ENCODE measurements at places on chromosomes 1 and 21. TPM values are rescaled to one million over a fixed set of nuclear protein-coding genes. Genes with fewer than 3 reads are reported as not detected.

- H3K27ac ChIP-seq = no peak overlapping the region
- peaks cover 3% of the 10 kb centered on the region for H3K36me3 ChIP-seq
- H3K27me3 ChIP-seq = peaks cover 8% of the 10 kb centered on the region
- H3K4me3 ChIP-seq = no peak overlapping the region
Measured at GRCh38 chr1:99763956-99764355, 2.5 kb downstream of the FRRS1 start.

DNA sequence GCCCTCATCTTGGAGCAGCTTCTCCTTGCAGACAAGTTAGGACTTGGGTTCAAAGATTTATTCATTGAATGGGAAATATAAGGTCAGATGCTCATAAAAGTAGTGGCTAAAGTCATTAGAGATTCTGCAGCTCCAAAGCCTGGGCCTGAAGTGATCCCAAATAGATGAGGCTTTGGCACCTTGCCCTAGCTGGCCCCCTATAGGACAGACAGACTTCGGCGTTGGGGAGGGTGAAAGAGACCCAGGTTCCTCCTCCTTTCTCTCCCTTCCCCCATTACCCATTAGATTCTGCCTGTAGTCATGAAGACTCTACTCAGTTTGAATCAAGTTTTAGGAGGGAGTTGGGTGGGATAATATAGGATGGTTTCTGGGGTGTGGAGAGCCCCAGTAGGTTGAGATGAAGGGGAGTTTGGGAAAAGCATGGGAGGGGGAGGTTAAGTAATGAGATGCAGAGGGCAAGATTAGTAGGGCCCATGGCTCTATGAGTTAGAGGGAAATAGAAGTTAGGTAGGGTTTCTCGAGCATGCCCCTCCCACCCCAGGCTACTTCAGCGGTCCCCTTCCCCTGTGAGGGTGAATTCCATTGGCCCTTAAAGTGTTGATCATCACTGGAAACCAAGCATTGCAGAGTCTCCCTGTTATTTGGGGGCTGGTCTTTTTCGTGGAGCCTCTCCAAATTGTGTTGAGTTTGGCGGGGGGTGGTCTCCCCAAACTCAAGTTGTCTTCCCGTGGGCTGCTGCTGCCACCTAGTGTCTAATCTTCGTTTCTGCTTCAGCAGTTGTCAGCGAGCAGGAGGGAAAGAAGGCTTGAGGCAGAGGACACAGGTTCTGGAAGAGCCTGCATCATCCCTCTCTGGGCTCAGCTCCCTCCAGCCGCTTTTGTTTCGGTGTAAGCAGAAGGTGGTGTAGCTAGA is 2.1 kb upstream of the AHDC1 start:
- DNase-seq = peak; percentile 73
- H3K27ac ChIP-seq = peak overlapping the region; percentile 82
- H3K36me3 ChIP-seq = no peaks in the 10 kb centered on the region
- no peaks in the 10 kb centered on the region for H3K27me3 ChIP-seq

- H3K4me3 ChIP-seq = no peak overlapping the region
- H3K4me1 ChIP-seq = no peaks in the 10 kb centered on the region
- DNase-seq = no peak
Measured at GRCh38 chr1:190258003-190258402, 219.7 kb downstream of the BRINP3 start.

- H3K27ac ChIP-seq = peak within 1 kb of the TSS; percentile 96
- H3K4me3 ChIP-seq = peak within 1 kb of the TSS; percentile 95
- peak; percentile 94 for DNase-seq
- no peaks in the 10 kb centered on the region for H3K27me3 ChIP-seq
Measured at GRCh38 chr1:86395751-86396497, at the start of gene ODF2L. ODF2L (minus strand) TSS chr1:86396323; CDS start chr1:86387027, 9,296 bp downstream.

DNA sequence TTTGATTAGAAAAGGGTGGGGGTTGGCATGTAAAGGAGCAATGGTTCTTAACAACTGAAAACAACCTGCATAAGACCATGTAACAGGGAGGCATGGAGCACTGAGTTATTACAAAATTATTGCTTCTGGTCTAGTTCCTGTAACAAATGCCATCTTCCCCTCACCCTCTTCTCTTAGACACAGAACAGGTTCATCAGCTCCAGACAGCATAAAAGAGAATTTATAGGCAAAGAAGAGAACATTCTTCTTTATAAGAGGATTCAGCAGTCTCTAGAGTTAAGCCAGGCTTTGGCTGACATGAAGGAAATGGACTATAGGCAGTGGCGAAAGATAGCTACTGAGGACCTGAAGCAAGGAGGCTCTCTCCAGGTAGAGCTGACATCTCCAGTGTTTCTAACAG is 38.9 kb downstream of the RGSL1 start:
- no peaks in the 10 kb centered on the region for H3K4me1 ChIP-seq
- no peak for DNase-seq
- no peak overlapping the region for H3K27ac ChIP-seq
- H3K4me3 ChIP-seq = no peak overlapping the region

- H3K27ac ChIP-seq = no peak overlapping the region
- H3K4me3 ChIP-seq = no peak overlapping the region
- peaks cover 20% of the 10 kb centered on the region for H3K4me1 ChIP-seq
- no peak for DNase-seq
- peaks cover 32% of the 10 kb centered on the region for H3K27me3 ChIP-seq
Measured at GRCh38 chr1:204288021-204288588, 71.6 kb downstream of the PLEKHA6 start.

DNA sequence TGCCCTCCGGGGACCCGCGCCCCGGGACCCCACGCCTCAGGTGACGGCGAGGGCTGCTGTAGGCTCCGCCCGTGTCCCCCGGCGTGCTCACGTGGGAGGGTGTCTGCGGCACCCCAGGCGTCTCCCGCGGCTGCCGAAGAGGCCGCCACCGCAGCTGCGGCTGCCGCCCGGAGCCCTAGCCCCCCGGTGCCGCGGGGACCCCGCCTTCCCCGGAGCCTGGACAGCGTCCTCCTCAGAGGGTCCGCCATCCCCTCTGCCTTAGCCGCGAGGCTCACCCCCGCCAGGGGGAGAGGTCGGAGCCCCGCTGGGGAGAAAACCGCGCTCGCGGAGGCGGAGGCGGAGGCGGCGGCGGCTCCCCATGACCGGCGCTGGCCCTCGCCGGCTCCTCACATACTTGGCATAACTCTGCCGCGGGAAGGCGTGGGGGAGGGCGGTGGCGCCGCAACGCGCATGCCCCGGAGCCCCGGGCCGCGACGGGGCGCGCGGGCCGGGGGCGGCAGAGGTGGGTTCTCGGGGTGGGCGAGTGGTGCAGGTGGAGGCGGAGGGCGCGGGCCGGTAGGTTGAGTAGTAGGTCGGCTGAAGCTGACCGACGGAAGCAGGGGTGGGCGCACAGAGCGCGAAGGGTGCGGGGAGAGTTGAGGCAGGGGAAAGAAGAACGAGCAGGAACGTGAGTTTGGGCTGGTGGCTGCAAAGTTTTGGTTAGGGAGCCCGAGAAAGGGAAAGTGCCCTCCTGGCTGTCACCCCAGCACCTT is 700 bp upstream of the SYDE2 start:
- H3K27me3 ChIP-seq = peaks cover 9% of the 10 kb centered on the region
- H3K4me1 ChIP-seq = peaks cover 25% of the 10 kb centered on the region
- H3K4me3 ChIP-seq = peak overlapping the region; percentile 87
- H3K36me3 ChIP-seq = peaks cover 2% of the 10 kb centered on the region
- DNase-seq = peak; percentile 68
- peak overlapping the region; percentile 93 for H3K27ac ChIP-seq

- peaks cover 24% of the 10 kb centered on the region for H3K27me3 ChIP-seq
- H3K4me3 ChIP-seq = no peak overlapping the region
- H3K27ac ChIP-seq = no peak overlapping the region
- DNase-seq = no peak
- peaks cover 24% of the 10 kb centered on the region for H3K4me1 ChIP-seq
- peaks cover 10% of the 10 kb centered on the region for H3K36me3 ChIP-seq
Measured at GRCh38 chr1:98385652-98386051, 275.9 kb upstream of the SNX7 start.

DNA sequence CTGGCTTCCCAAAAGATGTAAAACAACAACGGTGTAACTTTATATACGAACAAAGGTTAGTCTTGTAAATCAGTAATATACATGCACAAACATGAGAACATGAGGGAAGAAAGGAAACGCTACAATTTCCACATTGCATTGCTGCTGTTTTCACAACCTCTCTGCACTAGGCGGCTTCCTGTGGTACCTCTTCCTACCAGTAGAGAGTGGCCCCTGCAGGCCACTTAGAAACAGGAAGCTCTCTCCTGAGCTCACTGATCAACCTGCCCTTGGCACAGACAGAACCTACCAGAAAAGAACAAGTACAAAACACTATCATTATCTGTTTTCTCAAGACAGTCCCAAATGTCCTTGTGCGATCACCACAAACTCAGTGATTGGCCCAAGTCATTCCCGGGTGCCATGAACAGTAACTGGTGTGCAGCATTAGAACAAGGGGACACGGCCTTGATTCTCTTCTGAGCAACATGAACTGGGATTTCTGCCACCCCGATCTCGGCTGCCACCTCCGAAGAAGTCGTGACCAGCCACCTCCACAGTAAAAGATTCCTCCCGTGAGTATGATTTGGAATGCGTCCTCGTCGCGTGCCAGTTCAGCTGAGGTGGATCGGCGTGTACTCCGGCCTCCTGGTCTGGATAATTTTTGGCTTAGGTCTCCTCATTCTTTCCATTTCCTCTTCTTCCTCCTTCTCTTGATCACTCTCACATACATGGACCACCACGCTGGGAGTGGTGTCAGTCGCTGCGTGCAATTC is 5.7 kb upstream of the KCNE1 start:
- no peaks in the 10 kb centered on the region for H3K27me3 ChIP-seq
- peak; percentile 46 for DNase-seq
- no peak overlapping the region for H3K27ac ChIP-seq

DNA sequence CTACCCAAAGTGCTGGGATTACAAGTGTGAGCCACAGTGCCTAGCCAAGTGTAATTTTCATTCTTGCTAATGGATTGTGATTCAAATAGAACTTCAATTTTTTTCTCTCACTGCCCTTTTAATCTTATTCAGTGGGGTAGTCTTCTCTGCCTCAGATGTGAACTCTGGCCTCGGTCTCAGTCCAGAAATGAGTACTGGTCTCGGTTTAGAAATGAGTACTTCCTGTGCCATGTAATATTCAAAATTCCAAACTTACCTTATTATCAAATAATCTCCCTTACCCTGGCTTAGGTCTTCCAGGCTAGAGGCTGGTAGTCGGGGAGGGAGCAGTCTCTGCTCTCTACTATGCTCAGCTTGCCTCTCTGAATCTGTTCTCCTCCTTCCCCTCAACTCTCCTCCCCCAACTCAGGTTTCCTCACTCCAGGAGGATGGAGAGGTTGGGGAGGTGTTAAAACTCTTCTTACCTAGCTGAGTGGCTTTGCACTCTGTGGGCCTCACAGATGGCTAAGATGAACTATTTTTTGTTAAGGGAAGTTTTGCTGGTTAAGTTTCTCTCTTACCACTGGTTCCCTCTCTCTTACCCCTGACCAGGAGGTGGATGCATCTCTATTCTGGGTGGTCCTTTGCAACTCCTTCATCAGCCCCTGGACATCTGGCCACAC is 4.8 kb upstream of the SLAMF9 start:
- no peaks in the 10 kb centered on the region for H3K4me1 ChIP-seq
- H3K4me3 ChIP-seq = no peak overlapping the region
- peaks cover 26% of the 10 kb centered on the region for H3K27me3 ChIP-seq
- no peaks in the 10 kb centered on the region for H3K36me3 ChIP-seq

GRCh38 chr1:44377925-44378784 is 23.1 kb upstream of the ERI3 start:
- no peaks in the 10 kb centered on the region for H3K4me1 ChIP-seq
- DNase-seq = peak; percentile 63
- H3K27ac ChIP-seq = no peak overlapping the region

DNA sequence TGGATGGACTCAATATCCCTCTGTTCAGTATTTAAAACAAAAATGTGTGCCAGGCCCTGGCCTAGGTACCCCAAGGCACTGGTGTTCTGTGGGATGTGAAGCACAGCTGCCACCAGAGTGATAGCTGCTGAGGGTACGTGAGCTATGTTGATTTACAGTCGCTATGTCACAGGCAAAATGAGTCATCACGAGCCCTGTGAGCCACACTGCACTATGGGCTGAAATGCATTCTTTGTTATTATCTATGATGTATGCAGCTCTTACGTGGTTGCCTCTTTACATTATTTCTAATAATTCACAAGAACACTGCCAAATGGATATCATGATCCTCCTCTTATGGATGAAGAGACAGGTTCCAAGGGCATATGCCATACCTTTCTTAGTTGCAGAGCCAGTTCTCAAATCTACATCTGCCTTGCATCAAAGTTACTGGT is 2.1 kb downstream of the TEX38 start:
- no peak overlapping the region for H3K4me3 ChIP-seq
- H3K27ac ChIP-seq = peak overlapping the region; percentile 3
- DNase-seq = peak; percentile 33
- H3K36me3 ChIP-seq = peaks cover 43% of the 10 kb centered on the region
- H3K4me1 ChIP-seq = peaks cover 39% of the 10 kb centered on the region

- DNase-seq = no peak
- H3K27me3 ChIP-seq = no peaks in the 10 kb centered on the region
- no peak overlapping the region for H3K27ac ChIP-seq
- H3K4me1 ChIP-seq = no peaks in the 10 kb centered on the region
Measured at GRCh38 chr1:187464320-187464719, 635.6 kb downstream of the PLA2G4A start.

- H3K36me3 ChIP-seq = no peaks in the 10 kb centered on the region
- H3K27me3 ChIP-seq = peaks cover 4% of the 10 kb centered on the region
- DNase-seq = no peak
- no peak overlapping the region for H3K27ac ChIP-seq
Measured at GRCh38 chr1:199857108-199857507, 170.4 kb upstream of the NR5A2 start.

DNA sequence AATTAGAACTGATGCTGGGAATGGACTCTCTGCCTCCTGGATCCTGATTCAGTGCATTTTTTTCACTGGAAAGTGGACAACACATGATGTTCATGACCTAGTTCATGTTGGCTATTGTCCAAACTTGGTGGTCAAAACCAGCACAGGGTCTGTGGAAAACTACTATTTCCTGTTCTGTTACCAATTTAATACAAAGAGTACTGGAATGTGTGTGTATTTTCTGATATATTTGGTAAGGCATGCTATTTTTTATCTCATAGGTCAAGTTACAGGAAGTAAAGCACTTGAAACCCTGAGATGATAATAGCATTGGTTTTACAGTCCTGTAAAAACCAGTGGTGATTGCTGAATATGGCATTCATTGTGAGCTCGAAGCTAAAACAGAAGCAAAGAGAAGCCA is 89.9 kb downstream of the SGIP1 start:
- DNase-seq = no peak
- no peaks in the 10 kb centered on the region for H3K36me3 ChIP-seq
- no peak overlapping the region for H3K4me3 ChIP-seq
- H3K4me1 ChIP-seq = no peaks in the 10 kb centered on the region
- no peaks in the 10 kb centered on the region for H3K27me3 ChIP-seq
- H3K27ac ChIP-seq = no peak overlapping the region

DNA sequence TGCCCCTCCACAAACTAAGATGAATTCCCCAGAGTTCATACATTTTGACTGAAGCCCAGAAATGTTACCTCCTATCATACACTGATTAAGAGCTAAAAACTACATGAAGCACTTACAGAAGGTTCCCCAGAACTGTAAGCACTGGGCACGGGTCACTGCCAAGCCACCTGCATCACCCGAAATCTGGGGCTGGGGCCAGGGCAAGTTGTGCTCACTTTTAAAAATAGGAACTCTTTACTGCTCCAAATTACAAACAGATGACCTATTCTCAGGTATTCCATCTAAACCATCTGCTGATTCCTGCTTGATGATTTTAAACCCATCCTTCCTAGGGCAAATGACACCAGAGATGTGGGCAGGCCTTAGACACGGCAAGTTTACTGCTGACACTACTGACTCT is 4.8 kb downstream of the SETD4 start:
- peaks cover 33% of the 10 kb centered on the region for H3K4me1 ChIP-seq
- no peak overlapping the region for H3K27ac ChIP-seq
- H3K27me3 ChIP-seq = no peaks in the 10 kb centered on the region

Gene LCE1F
- total RNA-seq = not detected

Gene CELA2B
- not detected for total RNA-seq

Gene TRIM46
- 14.6 TPM for total RNA-seq

Gene CLCA1
- total RNA-seq = not detected
